Activated naive CD4-positive, alpha-beta T cell (primary cell): ENCODE measurements at places on chromosomes 1 and 21.

DNA sequence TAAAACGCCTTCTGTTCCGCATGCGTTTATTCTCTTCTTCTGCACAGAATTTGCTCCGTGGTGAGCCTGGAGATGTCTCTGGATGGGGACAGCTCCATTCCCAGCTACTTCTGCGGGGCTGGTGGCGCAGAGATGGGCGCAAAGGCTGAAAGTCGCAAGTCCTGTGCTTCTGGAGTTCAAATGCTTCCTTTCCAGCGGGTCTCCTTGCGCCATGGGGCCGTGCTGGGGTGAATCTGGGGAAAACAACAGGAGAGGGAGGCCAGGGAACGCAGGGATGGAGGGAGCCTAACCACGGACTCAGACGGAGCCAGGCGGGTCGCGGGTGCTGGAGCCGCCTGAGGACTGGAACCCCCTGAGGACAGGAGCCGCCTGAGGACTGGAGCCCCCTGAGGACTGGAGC, 2.9 kb upstream of the OR2T12 start:
- DNase-seq: no peak

DNA sequence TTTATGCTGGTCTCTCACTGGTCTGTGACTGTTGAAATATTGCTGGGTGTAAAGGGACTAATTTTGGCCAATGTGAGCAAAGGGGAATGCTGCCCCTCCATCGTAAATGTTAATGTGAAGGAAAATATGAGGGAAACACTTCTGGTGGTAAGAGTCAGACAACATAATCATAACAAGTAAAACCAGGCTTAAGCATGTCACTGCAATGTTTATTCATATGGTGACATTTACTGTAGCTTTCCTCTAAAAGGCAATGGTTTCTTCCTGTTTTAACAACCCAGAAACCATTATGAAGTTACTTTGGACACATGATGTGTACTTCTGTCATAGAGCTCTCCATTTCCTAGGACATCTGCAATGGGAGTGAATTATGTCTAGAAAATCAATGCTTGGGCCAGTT, 358.0 kb downstream of the LMO4 start:
- no peak for DNase-seq

- no peak for DNase-seq
Observed at GRCh38 chr21:22573834-22574233, 1575.6 kb downstream of the NCAM2 start.

GRCh38 chr1:242813490-242814091, 289.1 kb upstream of the PLD5 start:
- DNase-seq: no peak

- DNase-seq: no peak
Observed at GRCh38 chr1:118960026-118960561, 28.0 kb downstream of the TBX15 start.

- DNase-seq: no peak
Observed at GRCh38 chr1:155187456-155187891, 13.8 kb downstream of the TRIM46 start.

DNA sequence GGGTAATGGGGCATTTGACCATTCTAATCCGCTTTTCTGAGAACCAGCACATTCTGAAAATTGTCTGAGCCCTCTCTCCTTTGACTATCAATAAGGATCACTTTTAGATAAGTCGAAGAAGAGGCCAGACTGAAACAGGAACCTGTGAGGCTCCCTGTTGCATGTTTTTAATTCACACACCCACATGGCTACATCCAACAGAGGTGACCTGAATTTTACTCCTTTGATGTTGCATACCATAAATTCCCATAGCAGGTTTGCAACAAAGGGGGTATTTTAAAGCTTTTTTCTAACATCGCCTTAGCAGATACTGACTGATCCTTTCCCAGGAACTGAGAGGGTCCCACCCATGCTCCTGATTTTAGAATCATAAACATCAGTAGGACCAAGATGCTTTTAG, 450.8 kb downstream of the USP25 start:
- DNase-seq: no peak

DNA sequence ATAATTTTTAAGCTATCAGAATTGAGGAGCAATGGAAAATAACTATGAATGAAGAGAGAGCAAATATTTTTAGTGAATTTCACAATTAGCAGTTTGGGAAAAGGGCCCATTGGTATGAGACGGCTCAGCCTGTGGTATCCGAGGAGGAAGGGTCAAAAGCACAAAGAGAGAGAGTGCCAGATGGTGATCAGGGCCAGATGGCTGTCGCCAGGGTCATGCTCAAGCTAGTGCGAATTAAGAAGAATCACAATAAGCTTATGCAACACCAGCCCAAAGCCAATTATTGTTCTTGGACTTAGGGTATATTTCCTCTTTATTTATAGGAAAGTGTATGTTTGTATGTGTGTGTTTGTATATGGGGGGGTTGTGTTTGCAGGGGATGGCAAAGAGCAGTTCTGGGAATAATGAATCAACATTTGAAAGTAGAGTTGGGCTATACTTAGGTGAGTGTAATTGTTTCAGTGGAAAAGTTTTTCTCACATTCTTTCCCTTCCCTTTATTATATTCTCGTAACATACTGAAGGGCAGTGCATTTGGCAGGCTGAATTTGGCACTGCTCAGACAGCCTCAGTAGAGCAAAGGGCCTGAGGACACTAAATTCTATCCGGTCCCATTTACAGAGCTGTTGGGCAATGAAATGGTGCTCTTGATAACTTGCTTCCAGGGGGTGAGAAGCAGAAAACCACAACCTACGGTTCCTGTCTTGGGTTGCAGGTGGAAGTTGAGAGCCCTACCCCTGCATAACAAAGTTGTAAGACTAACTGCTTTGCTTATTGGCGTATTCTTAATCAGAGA, 19.5 kb upstream of the DDR2 start:
- no peak for DNase-seq

DNA sequence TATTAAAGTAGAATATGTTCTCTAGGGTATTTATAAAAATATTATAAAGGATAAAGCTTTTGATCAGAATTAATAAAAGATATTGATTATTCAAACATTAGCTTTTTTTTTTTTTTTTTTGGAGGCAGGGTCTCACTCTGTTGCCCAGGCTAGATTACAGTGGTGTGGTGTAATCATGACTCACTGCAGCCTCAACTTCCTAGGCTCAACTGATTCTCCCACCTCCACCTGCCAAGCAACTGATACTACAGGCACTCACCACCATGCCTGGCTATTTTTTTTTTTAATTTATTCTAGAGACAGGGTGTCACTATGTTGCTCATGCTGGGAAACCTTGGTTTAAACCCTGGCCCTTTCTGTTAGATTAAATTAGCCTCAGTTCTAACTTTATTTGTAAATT, 188.3 kb downstream of the CLEC20A start:
- no peak for DNase-seq

GRCh38 chr1:156929596-156930238, 9.3 kb downstream of the LRRC71 start:
- DNase-seq: no peak

DNA sequence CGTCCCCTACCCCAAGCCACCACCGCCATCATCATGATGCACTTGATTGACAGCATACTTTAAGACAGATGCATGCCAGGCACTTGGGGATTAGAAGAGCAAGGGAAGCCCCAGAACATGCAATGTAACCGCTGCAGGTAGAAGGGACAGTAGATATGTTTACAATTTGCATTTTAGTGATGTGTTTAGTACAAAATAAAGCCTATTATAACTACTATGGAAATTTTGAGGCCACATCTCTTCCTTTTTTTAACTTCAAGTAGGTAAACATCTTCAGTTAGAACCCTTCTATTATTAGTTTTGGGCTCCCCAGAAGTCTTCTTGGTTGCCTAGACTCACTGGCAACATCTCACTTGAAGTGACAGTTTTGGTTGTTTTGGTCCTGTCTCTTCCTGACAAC, 25.3 kb downstream of the CR1L start:
- no peak for DNase-seq

DNA sequence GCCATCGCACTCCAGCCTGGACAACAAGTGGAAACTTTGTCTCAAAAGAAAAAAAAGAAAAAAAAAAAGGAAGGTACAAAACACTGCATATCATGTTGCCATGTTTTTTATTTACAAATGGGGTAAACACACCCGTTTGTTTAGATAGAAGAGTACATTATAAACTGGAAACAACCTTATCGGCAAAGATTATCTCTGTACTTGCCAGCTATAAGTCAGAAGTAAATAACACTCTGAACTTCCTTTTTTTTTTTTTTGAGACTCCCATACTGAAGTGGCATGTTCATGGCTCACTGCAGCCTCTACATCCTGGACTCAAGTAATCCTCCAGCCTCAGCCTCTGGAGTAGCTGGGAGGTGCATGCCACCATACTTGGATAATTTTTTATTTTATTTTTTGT, 21.9 kb downstream of the USP48 start:
- DNase-seq: no peak

DNA sequence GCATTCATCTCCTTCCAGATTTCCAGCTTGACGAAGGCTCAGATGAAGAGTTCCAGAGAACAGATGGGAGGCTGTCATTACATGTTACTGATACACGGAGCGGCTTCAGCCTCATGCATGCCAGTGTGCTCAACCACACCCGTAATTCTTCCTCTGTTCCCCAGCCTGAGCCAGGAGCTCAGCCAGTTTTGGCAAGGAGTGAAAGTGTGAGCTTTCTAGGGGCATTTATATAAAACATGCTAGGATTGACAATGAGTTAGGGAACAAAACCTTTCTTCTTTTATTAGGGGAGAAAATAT, 290.4 kb upstream of the PLXNA2 start:
- DNase-seq: no peak

DNA sequence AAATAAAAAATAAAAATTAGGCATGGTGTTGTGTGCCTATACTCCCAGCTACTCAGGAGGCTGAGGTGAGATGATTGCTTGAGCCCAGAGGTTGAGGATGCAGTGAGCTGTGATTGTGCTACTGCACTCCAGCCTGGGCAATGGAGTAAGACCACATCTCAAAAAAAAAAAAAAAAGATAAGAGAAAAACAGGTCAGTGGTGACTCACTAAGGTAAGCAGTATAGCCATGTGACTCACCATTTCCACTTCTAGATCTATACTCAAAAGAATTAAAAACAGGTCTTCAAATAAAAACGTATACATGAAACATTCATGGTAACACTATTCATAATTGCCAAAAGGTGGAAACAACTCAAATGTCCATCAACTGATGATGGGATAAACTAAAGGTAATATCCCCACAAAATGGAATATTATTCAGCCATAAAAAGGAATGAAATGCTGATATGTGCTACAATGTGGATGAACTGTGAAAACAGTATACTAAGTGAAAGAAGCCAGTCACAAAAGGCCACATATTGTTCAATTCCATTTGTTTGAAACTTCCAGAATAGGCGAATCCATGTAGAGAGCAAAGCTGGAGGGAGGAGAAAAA, 75.1 kb downstream of the ZNF281 start:
- no peak for DNase-seq

- no peak for DNase-seq
Observed at GRCh38 chr1:178724376-178724727, 692 bp upstream of the RALGPS2 start.

GRCh38 chr1:34520111-34520510, 234.7 kb upstream of the GJB5 start:
- DNase-seq: no peak

- no peak for DNase-seq
Observed at GRCh38 chr1:214514032-214514818, 37.2 kb downstream of the PTPN14 start.

- no peak for DNase-seq
Observed at GRCh38 chr1:4165686-4166300, 265.7 kb upstream of the C1orf174 start.

- DNase-seq: no peak
Observed at GRCh38 chr1:185317886-185318310, 855 bp upstream of the IVNS1ABP start.

- DNase-seq: no peak
Observed at GRCh38 chr1:182143825-182144645, 82.5 kb upstream of the ZNF648 start.
